ENCODE measurements at places on chromosomes 2 and 18.

- DNase-seq: peak; percentile 68
Measured at GRCh38 chr18:3665780-3666525, 216.0 kb downstream of the TGIF1 start.

GRCh38 chr2:95350774-95351597, 51.5 kb upstream of the FAHD2A start:
- DNase-seq: no peak

DNA sequence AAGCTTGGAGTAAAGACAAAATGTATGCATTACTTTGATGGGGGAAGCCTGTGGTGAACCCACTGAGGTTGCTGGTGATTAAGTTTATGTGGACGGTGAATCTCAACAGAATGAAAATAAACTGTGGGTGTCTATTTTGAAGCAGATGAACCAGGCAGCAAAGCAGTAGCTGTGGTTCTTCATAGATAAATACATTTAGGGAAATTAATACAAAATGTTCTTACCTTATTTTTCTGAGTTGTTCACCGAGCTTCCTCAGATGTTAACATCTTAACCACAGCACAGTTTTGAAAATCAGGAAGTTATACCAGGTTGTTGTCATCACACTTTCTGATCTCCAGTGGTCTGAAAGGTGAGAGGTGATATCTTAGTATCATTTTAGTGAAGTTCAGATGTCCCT, 53.9 kb downstream of the NCK2 start:
- no peak for DNase-seq

- no peak for DNase-seq
Measured at GRCh38 chr2:85783796-85784195, 30.0 kb downstream of the ATOH8 start.

DNA sequence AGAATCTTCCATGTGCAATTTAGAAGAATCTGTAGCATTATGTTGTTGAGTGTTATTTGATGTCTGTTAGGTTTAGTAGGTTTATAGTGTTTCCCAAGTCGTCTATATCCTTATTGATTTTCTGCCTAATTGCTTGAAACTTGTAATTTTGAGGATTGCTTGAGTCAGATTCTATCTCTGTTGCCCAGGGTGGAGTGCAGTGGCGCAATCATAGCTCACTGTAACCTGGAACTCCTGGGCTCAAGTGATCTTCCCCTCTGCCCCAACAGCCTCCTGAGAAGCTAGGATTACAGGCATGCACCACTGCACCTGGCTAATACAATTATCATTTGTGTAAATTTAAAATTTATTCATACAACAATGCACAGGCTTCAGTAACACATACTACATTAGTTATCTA, 3.1 kb upstream of the TCF23 start:
- no peak for DNase-seq

GRCh38 chr18:26768385-26768784, 97.1 kb downstream of the AQP4 start:
- DNase-seq: no peak

DNA sequence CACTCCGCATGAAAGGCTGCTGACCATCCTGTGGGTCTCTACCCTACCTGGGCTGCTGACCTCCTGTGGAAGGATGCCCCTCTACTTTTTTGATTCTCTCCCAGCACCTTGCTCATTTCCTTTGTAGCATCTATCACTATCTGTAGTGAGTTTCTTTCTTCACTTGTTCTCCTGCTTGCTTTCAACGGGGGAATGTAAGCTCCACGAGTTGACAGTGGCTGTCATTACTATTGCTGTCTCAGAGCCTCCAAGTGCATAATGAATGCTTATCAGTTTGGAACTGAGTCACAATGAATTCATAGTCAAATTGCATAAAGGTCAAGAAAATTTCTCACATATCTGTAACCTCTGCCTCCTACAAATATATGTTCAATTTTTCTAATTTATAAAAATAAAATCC, 477.7 kb downstream of the PLCL1 start:
- DNase-seq: no peak

GRCh38 chr2:72669121-72669520, 156.7 kb downstream of the EXOC6B start:
- DNase-seq: no peak

DNA sequence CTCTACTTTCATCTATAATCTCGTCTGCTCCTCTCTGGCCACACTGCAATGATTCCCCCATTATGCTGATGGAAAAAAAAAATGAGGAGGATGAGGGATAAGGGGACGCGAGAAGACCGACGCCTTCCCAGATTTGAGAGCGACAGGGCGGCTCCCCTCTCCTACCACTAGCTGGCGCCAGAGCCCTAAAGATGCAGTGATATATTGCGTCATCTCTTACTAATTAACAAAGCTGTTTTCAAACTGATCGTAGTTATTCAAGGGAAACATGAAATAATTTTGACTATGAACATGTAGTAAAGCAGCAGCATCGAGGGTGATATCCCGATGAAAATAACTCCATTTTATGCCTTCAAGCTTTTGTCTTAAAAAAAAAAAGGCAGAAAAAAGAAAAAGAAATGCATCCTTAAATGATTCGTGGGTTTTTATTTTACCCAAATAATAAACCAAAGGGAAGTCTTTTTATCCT, 48.0 kb upstream of the HNRNPA3 start:
- peak; percentile 74 for DNase-seq

- no peak for DNase-seq
Measured at GRCh38 chr2:232276733-232277313, 101.7 kb upstream of the ALPP start.

- no peak for DNase-seq
Measured at GRCh38 chr2:112680666-112681101, 34.9 kb downstream of the SLC20A1 start.

GRCh38 chr2:240479111-240479501, 43.6 kb downstream of the GPC1 start:
- no peak for DNase-seq

- DNase-seq: peak; percentile 78
Measured at GRCh38 chr2:233443511-233444183, 89.4 kb downstream of the DGKD start.

DNA sequence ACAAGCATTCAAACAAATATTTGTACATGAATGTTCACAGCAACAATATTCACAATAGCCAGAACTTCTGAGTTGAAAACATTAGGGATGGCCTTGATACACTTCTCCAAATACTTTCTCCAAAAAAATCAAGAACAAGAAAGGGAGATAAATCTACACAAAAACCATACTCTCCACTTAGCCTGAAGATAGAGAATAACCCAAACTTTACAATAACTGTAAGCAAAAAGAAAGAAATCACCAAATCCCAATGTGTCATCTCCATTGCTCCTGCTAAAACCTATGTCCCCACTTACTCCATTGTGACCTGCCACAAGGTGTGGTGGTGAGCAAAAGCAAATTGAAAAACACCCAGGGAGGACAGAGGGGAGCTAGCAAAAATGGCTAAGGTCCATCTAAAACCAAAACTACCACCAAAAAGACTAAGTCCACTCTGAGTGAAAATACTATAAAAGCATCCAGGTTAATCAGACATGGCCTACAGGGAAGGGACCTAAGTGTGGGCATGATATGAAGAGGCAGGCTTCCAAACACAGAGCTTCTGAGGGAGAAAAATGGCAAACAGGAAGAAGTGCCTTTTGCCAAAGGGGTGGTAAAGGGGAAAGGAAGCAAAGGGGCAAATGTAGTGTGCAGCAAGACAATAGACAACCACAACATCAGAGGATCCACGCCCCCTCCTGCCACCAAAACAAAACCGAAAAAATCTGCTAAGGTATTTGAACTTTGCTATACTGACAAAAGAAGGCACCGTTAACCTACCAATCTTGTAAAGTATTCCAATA, 56.1 kb downstream of the NBAS start:
- DNase-seq: no peak

GRCh38 chr2:60882971-60883753, 1.8 kb downstream of the REL start:
- DNase-seq: no peak

GRCh38 chr18:26461405-26461804, 86.9 kb downstream of the KCTD1 start:
- DNase-seq: no peak

DNA sequence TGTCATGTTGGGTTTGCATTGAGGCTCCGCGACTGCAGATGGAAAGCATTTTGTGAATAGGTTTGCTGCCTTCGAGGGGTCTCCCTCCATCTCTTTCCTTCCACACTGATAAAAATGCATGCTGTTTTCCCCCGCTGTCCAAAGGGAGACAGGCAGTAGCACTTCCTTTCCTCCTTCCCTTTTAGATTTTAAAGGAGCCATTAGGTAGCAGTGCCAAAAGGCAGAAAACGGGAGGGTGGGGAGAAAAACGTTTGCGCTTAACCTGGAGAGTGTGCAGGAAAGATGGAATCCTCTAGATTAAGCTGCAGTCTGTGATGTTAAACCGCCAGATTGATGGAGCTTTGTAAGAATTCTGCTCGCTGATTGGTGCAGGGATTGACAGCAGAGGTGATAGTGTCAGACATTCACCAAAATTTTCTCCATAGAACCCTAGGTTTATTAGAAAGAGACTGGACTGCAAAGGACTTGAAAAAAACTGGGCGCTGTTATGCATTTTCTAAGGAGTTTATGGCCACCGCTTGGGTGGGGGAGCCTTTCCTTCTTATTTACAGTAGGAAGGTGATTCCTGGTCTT, 688 bp downstream of the MAPRE2 start:
- DNase-seq: no peak

DNA sequence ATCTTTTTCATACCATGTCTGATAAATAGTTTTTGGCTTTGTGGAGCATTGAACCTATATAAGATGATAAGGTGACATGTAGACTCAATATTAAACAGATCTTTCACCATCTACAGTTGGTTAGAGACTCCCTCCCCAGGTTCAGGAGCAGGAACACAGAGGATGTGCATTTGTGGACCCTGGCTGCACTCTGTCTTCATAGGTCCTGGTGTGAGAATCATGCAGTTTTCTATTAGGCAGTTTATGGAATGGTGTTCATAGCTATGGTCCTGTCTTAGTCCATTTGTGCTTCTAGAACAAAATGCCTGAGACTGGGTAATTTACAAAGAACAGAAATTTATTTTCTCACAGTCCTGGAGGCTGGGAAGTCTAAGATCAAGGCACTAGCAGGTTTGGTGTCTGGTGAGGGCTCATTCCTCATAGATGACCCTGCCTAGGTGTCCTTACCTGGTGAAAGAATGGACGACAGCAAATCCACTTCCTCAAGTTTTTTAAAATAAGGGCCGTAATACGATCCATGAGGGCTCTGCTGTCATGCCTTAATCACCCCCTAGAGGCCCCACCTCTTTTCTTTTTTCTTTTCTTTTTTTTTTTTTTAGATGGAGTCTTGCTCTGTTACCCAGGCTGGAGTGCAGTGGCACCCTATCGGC, 35.3 kb upstream of the FAM98A start:
- DNase-seq: no peak

DNA sequence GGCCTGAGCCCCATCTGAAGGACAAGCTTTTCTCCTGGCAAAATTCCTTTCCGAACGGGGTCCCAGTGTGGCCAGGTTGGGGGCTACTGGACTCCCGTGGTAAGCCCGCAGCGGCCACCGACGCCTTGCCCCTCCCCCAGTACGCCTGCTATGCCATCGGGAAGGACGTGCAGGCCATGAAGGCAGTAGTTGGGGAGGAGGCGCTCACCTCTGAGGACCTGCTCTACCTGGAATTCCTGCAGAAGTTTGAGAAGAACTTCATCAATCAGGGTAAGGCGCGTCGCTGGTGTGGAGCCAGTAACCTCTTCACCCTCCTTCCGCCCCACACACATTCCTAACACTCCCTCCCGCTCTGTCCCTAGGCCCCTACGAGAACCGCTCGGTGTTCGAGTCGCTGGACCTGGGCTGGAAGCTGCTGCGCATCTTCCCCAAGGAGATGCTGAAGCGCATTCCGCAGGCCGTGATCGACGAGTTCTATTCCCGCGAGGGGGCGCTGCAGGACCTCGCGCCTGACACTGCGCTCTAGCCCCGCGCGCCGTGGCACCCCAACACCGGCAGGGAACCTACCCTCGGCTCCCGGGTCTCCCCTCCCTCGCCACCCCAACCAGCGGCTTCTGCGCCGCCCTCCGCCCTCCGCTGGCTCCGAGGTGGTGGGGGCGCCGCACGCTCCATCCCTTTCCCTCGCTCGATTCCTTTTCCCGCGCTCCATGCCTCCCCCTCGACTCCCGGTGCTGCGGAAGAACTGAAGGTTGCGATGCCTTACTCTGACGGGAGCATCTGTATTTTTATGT, 13.6 kb upstream of the ANKRD53 start:
- peak; percentile 81 for DNase-seq

- no peak for DNase-seq
Measured at GRCh38 chr2:141020346-141020745, 1110.5 kb downstream of the LRP1B start.

GRCh38 chr2:13607139-13607538, 890.4 kb downstream of the TRIB2 start:
- DNase-seq: no peak

- DNase-seq: no peak
Measured at GRCh38 chr18:63321291-63321690, 1.7 kb upstream of the BCL2 start.

DNA sequence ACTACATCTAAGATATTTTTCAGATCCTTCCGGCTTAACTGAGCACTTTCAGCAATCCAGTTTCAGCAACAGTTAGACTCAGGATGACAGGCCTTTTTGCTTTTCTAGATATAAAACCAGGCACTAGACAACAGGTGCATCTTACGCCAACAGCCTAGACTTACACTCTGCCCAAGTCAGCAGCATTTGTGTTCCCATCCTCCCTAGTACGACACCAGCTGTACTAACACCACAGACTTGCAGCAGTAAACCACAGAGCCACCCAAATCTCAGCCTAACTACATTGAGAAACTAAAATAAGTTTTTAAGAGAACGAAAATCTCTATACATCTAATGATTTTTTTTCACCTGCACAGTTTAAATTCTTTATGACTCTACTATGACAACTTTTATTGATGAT, 89.9 kb upstream of the DNMT3A start:
- DNase-seq: no peak

GRCh38 chr18:76380791-76381405, 114.1 kb downstream of the ZNF516 start:
- peak; percentile 16 for DNase-seq

GRCh38 chr2:168375195-168375798, 80.8 kb upstream of the CERS6 start:
- DNase-seq: no peak

- no peak for DNase-seq
Measured at GRCh38 chr2:70310899-70311298, 9.0 kb upstream of the FAM136A start.

DNA sequence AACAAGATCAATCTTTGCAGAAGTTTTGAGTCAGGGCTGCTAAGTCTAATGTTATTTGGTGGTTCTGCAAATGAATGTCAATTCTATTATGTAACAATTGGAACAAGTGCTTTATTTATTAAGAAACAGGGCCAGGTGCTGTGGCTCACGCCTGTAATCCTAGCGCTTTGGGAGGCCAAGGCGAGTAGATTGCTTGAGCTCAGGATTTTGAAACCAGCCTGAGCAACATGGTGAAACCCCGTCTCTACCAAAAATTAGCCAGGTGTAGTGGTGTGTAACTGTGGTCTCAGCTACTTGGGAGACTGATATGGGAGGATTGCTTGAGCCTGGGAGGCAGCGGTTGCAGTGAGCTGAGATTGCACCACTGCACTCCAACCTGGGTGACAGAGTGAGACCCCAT, 13.2 kb upstream of the RNF103 start:
- no peak for DNase-seq

GRCh38 chr2:235534678-235535422, 41.0 kb downstream of the AGAP1 start:
- no peak for DNase-seq
